MCF 10A (cell line): ENCODE measurements at places on chromosomes 7 and 10. TPM values are rescaled to one million over a fixed set of nuclear protein-coding genes. Genes with fewer than 3 reads are reported as not detected.

- no peak for DNase-seq
Observed at GRCh38 chr7:107051376-107051775, 6.9 kb downstream of the PRKAR2B start.

DNA sequence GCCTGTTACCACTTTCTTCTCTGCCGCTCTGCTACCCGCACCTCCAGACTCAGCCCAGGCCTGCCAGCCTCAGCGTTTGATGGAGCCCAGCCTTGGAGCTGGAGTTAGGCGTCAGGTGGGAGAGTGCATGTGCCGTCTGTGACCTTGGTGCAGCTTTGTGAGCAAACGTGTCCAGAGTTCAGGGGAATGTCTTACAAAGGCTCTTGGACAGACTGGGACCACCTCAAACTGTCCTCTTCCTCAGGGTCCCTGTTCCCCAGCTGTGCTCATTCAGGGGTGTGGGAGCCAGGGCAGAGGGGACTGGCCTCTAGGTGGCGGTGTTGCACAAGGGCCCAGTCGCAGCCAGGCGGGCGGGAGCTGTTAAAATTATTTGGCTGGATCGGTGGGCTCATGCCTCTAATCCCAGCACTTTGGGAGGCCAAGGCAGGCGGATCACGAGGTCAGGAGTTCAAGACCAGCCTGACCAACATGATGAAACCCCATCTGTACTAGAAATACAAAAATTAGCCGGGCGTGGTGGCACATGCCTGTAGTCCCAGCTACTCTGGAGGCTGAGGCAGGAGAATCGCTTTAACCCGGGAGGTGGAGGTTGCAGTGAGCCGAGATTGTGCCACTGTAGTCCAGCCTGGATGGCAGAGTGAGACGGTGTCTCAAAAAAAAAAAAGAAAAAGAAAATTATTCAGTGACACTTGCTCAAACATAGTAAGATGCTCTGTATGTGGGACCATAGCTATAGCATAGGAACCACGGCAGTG, 89.2 kb downstream of the ADCY1 start:
- DNase-seq, result peak; percentile 46

GRCh38 chr10:72809006-72809405, 84.5 kb upstream of the OIT3 start:
- DNase-seq, result no peak

PTPRN2 gene
- total RNA-seq, result 4.0 and 4.5 TPM in 2 replicates

- DNase-seq, result no peak
Observed at GRCh38 chr7:15798081-15798480, 111.6 kb upstream of the MEOX2 start.
